ENCODE measurements at places on chromosomes 13 and 19.

GRCh38 chr13:111627596-111627995 lies 307.2 kb downstream of the TEX29 start:
- DNase-seq: no peak

- peak; percentile 26 for DNase-seq
Observed at GRCh38 chr13:91313103-91313502, 34.4 kb upstream of the MIR17HG start.

DNA sequence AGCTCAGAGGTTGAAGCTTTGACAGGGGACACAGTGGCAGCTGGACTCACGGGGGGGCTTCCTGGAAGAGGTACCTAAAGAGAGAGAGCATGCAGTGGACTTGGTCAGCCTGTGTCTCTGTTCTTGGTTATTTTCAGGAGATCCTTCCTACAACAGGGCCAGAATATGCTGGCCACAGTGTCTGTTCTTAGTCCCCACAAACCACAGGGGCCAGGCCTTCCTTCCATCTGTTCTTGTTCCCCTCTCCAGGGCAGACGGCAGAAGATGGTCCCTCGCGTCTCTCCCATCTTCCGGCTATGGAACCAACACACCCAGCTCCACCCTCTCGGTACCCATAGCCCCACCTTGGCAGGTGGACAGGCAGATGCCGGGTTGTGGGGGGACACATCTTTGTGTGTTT lies 24.8 kb downstream of the MAST3 start:
- DNase-seq: no peak

- no peak for DNase-seq
Observed at GRCh38 chr13:69168436-69168835, 939.2 kb upstream of the ATXN8OS start.

DNA sequence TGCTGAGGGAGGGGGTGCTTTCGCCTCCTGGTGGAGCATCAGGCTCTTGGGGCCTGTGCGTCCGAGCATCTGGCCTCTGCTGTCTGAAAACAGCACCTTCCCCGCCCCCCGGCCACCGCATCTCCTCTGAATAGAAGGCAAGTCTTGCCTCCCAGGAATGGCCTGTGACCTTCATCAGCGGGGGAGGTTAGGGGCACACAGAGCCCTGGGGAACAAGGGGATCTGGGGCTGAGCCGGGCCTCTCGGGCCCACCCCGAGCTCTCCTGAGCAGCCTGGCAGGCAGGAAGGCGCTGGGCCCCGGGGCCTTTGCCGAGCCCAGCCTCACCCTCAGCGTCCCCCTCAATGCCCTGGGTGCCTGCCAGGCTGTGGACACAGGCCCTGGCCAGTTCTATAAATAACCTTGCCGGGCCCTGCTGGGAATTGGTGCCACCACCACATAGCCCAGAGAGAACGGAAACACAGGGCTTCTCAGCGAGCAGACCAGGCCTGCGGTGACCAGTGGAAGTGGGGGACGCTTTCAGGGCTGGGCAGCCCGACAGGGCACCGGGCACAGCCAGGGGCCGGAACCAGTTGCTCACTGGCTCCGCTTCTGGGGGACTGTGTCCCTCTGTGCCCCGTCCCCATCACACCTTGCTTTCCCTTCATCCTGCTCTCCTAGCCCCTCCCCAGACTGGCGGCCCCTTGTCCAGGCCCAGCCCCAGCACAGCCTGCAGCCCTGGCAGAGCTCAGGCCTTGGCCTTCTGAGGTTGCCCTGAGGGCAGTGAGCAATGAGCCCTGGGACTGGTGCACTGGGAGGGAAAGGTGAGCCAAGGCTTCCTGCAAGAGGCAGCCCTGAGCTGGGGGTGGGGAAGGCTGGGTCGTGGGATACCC lies 9.5 kb downstream of the STK11 start:
- DNase-seq: no peak

- DNase-seq: no peak
Observed at GRCh38 chr13:24071423-24072075, 89.0 kb upstream of the SPATA13 start.

- DNase-seq: peak; percentile 36
Observed at GRCh38 chr19:54388802-54389139, 24.0 kb upstream of the LAIR1 start.

DNA sequence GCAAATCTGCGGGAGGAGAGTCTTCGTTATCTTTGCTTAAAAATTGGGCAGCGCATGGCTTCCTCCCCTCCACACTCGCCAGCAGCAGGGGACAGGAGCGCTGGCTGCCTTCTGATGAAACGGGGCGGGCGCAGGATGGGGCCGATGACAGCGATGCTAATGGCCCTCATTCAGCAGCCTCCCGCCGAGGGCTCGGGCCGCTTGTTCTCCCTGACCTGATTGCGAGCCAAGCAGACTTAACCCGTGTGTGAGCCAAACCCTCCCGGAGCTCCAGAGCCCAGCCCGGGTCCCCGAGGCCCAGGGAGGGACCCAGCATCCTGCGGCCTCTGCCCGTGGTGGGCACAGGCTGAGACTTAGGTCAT lies 90.3 kb downstream of the KDM4B start:
- no peak for DNase-seq

GRCh38 chr19:49119411-49120324 lies at the start of gene PPFIA3:
Gene PPFIA3 (plus strand): TSS chr19:49119544. CDS start chr19:49127874, 8,330 bp downstream.
- DNase-seq: peak; percentile 37

DNA sequence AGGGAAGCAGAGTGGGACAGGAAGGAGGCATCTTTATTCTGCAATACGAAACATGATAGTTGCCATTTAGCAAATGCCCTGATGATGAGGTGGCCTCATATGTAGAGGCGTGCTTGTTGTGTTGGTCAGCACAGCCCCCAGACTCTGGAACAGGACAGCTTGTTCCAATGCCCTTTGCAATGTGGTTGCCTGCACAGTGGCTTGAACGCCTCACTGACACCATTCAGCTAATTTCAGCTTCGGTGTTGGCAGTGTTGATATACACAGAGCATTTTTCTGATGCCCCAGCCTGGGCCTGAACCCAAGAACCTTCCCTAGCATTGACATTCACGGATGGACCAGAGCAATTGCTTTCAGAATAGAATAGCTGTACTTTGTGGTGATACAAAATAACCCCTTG lies 133.3 kb downstream of the HS6ST3 start:
- no peak for DNase-seq

- DNase-seq: no peak
Observed at GRCh38 chr13:55091172-55091571, 2049.5 kb upstream of the PRR20A start.

GRCh38 chr19:1271528-1272422 lies 2.6 kb downstream of the CIRBP start:
- no peak for DNase-seq

- DNase-seq: no peak
Observed at GRCh38 chr13:58083064-58083463, 451.5 kb downstream of the PCDH17 start.

GRCh38 chr13:33235078-33235477 lies 50.5 kb downstream of the STARD13 start:
- DNase-seq: no peak

DNA sequence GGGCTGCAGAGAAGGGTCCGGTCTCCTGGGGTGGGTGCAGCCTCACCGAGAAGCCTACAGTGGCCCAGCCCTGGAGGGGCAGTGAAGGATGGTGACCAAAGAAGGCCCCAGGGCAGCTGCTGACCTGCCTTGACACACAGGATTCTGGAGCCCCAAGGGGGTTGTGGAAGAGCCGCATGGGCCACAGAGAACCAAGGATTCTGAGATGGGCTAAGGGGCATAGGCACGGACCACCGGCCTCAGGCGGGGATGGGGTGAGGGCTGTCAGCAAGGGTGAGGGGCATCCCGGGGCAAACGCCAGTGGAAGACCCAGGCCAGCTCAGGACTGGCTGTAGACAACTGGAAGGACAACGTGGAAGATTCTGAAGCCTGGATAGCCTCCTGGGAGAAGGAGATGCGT lies 151.6 kb downstream of the TEX29 start:
- DNase-seq: no peak

- no peak for DNase-seq
Observed at GRCh38 chr19:52034051-52034728, 6.0 kb upstream of the ZNF614 start.

DNA sequence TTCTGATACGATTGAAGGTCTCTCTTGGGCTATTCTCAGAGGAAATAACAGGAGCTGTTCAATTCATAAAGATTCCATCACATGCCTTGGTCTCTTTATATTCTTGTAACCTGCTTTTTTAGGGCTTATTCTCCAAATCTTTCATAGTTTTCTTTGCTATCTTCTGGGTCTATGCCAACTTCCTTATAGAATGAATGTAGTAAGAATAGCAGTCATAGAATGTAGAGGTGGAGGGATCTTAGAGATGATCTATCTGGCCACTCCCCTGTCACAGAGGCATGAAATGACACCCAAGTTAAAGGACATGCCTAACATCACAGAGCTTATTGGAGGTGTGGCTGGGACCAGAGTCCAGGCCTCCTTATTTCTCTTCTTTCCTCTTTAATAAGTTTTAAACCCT lies 13.2 kb downstream of the LCP1 start:
- DNase-seq: no peak

DNA sequence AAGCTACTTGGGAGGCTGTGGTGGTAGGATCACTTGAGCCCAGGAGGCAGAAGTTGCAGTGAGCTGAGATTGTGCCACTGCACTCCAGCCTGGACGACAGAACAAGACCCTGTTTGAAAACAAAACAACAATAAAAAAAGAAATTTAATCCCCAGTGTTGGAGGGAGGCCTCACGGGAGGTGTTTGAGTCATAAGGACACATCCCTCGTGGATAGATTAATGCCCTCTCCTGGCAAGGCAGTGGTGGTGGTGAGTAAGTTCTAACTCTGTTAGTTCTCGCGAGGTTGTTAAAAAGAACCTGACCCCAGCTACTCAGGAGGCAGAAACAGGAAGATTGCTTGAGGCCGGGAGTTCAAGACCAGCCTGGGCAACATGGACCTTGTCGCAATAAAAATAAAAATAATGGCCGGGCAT lies 27.6 kb upstream of the SIN3B start:
- DNase-seq: no peak

Measured in stimulated activated naive CD8-positive, alpha-beta T cell treated with anti-CD3 and anti-CD28 coated beads, Interleukin-15, amount 100 ng/mL, for 72 hours (primary cell).